ENCODE measurements at places on chromosomes 7 and 10.

DNA sequence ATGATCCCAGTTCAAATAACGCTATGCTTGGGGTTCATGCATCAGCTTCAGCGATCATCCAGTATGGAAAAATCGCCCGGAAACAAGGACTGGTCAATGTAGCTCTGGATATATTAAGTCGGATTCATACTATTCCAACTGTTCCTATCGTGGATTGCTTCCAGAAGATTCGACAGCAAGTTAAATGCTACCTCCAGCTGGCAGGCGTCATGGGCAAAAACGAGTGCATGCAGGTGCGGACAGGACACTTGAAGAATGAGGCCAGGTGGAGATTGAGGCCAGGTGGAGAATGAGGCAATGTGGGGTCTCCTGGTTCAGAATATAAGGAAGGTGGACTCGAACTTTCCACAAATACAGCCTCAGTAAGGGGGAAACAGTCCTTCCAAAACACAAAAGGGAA, 105.8 kb downstream of the TRRAP start:
- no peak for DNase-seq

DNA sequence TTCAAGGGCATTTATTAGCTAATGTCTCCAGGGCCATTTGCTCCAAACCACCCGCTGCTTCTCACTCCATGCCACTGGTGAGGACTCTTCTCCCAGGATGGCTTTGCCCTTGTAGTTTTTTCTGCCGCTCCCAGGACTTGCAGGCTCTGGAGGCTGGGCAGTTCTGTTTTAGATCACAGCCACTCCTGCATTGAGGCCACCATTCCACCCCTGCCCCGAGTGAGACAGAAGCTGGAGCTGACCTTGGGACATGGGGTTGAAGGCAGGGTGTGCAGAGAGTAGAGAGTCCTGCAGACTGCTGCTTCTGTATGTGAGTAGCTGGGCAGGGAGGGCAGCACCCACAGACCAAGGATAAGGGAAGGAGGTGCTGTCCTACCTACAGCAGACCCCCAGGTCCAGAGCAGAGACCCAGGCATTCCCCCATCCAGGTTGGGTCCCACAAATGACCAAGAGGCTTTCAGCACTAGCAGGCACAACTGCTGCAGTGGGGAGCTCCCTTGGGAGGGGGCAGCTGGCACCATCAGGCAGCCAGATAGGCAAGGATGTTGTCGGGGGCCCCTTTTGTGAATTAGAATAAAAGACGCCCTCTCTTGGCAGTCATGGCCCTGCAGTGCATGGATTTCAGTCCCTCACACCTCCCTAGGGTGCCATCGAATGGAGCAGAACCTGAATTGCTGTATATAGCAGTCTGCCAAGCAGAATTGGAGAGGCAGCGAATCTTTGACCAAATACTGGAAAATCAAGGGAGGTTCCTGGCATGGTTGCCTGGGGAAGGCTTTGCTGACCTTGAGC, 22.7 kb upstream of the ADCYAP1R1 start:
- no peak for DNase-seq

GRCh38 chr10:28179006-28179742, 123.7 kb downstream of the MPP7 start:
- DNase-seq = peak; percentile 18

GRCh38 chr7:104973227-104973626, 40.8 kb upstream of the KMT2E start:
- DNase-seq = no peak

DNA sequence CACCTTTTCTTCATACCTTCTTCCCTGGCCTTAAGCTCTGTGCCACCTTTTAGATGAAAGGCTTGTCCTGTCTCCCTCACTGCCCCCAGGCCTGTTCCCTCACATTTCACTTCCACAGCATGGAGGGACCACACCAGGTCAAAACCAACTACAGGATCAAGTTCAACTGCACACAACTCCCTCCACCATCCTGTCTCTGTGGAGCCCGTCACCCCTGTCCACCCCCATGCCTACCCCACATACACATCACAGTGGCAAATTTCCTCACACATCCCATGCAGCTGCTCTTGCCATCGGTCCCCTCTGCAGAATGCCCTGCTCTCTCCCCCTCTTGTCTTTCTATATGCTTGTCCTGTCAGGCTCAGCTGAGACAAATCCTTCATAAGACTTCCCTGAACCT, 154.1 kb downstream of the USP6NL start:
- DNase-seq = no peak

DNA sequence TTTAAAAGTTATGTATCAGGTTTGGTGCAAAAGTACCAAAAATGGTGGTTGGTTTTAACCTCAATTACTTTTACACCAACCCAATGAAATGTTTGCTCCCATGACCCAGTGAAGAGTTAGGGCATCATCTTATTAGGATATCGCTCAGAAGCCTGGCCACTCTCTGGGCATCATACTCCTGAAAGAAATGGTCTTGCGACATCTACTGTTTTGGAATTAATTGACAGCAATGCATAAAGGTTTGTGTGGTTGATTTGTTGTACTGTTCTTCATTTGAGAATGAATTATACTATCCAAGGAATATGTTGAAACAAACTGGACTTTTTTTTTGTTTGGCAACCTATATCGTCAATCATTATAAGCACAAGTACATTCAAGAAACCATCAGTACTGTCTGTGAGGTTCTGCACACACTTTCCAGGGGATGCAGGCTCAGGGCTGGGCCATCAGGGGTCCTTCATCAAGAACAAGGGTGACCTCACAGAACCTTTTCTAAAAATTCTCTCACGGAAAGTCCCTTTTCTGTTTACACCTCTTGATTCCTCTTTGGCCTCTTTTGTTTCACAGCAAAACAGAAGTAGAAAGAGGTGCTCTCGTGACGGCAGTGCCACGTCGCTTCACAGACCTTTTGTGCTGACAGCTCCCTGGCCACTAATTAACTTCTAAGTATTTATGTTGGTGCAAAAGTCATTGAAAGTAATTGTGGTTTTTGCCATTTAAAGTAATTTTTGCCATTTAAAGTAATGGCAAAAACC, 117.2 kb upstream of the KLF6 start:
- peak; percentile 38 for DNase-seq

- no peak for DNase-seq
Measured at GRCh38 chr10:12720217-12720981, 281.1 kb downstream of the CCDC3 start.

DNA sequence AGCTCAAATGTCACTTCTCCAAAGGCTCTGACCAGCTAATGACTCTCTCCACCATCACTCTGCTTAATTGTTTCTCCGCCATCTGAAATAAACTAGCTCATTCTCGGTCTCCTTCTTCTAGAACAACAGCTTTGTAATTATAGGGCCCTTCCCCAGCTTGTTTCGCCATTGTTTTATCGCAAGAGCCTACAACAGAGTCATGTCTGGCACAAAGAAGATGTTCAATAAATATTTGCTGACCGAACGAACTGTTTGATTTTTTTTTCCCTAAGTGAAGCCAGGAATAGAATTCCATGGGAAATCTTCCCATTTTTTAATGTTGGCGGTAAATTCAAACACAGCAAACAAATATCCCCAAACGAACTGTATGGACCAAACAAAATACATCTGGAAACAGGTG, 63.8 kb upstream of the NMT2 start:
- DNase-seq = no peak

DNA sequence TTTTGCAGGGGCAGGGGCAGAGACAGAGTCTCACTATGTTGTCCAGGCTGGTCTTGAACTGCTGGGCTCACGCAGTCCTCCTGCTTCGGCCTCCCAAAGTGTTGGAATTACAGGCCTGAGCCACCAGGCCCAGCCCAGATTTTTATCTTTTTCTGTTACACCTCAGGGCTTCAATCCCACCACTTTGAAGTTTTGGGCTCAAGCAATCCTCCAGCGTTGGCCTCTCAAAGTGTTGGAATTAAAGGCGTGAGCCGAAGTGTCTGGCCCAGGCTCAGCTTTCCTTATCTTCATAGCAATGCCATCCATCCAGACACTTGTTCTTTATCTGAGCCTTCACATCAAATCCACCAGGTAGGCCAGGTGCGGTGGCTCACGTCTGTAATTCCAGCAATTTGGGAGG, 4.1 kb downstream of the TAF6 start:
- no peak for DNase-seq

- no peak for DNase-seq
Measured at GRCh38 chr10:124086787-124087671, 6.4 kb downstream of the CHST15 start.

GRCh38 chr7:29871787-29872398, 65.6 kb downstream of the WIPF3 start:
- no peak for DNase-seq

GRCh38 chr10:85168243-85168642, 839.9 kb downstream of the CCSER2 start:
- no peak for DNase-seq

DNA sequence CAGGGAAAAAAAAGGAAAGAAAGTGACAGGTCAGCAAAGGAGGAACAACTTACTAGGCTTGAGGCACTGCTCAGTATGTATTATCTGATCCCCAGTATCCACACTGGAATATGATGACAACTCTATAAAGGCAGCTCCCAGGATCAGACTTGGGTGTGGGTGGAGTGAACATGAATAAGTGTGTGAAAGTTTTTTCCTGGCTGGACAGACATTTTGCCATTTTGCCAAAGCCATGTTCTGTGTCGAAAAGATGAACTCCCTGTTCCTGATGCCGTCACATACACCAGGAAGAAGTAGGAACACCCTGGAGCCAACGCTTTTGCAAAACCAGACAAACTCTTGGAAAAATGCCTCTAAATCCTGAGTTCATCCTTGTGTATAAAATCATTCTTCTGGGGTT, 143.2 kb upstream of the MEOX2 start:
- no peak for DNase-seq
